Activated T-helper 1 cell treated with anti-CD3 and anti-CD28 coated beads, Interleukin-2, amount 50 U/mL, for 16 hours (primary cell): ENCODE measurements at places on chromosomes 5 and 9.

DNA sequence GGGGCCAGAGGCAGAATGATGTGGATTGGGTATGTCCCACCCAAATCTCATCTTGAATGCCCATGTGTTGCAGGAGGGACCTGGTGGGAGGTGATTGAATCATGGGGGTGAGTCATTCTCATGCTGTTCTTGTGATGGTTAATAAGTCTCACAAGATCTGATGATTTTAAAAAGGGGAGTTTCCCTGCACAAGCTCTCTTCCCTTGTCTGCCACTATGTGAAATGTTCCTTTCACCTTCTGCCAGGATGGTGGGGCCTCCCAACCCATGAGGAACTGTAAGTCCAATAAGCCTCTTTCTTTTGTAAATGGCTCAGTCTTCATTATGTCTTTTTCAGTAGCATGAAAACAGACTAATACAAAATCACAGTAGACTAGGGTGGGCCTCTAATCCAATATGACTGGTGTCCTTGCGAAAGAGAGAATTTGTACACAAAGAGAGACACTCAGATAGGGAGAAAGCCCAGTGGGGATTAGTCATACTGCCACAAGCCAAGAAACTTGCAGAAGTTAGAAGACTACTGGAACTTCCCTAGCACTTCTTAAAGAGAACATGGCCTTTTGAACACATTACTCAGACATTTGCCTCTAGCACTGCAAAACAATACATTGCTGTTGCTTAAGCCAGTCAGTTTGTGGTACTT lies 68.4 kb downstream of the ANXA1 start:
- no peak for DNase-seq

DNA sequence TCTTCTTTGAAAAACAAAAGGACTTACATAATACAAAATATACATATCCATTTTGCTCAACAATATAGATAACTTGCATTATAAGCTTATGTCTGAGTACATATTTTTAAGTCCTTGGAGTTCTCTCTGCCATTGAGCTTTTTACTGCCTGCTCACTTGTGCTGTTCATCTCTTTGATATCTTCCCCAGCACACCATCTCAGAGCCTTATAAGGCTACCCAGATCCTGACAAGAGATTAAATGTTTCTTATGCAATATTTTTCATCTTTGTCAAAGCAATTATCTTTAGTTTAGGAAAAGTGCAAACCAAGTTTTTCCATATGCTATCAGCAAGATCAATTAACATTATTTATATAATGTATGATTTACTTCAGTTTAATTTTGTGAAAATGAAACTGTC lies 60.7 kb upstream of the ITGA1 start:
- DNase-seq: no peak

GRCh38 chr5:88688156-88688983 lies 194.6 kb downstream of the MEF2C start:
- DNase-seq: no peak

- no peak for DNase-seq
Observed at GRCh38 chr9:98708933-98709911, at the start of gene GABBR2. Gene GABBR2 (minus strand): TSS chr9:98708935. CDS start chr9:98708737, 198 bp downstream.

DNA sequence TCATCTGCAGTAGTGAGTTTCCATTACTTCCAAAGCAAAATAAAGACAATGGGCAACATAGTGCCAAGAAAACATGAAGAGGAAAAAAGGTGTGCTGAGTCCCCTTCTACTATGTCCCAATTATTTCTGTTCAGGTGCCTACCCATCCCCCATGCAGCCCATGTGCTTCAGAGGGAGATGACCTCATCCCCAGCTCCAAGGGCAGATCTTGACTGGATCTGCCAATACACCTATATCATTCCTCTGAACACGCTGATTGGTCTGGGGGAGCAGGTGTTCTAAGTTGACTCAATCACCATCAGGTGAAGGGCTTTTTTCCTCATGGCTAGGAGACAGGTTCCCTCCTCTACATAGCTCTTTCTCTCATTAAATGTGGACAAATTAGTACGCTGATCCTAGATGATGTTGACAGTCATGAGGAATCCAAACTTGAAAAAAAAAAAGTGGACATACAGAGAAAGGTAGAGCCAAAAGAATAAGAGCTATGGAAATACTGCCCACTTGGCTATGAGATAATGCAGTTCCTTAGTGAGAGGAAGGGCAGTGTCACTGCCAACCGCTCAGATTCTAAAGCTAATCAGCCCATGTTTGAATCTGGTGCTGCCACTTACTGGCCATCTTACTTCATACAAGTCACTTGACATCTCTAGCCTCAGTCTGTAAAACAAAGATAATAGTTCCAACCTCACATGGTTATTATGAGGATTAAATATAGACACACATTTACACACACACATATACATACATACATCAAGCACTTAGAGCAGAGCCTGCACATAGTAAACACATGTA lies 23.1 kb downstream of the PRELID2 start:
- DNase-seq: no peak

DNA sequence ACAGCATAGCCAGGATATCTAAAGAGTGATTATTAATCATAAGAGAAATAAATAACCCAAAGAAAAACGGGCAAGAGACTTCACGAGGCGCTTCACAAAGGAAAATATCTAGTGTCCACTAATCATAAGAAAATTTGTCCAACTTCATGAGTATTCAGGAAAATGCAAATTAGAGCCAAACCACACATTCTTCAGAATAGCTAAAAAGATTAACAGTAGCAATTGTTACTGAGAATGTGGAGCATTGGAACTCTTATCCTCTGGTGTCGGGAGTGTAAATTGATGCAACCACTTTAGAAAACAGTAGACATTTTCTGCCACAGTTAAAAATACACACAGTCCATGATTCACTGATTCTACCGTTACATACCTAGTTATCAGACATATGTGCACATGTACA lies 145.7 kb downstream of the CWC27 start:
- DNase-seq: no peak

DNA sequence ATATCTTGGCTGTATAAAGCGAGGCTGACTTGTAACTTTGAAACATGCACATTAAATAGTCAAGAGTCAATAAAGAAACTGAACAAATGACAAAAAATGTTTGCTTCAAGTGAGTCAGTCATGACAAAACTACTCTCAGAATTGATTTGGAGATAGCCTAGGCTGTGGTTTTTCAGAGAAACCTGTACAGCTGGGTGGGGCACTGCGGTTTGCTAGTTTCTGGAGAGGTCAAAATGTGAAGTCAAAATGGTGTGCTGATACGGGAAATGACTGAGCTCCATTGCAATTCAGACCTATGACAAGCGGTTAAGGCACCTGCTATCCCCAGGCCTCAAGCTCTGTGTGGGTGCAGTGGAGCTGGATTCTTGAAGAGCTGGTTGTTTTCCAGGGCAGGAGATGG lies 10.3 kb upstream of the CD180 start:
- DNase-seq: peak; percentile 61

DNA sequence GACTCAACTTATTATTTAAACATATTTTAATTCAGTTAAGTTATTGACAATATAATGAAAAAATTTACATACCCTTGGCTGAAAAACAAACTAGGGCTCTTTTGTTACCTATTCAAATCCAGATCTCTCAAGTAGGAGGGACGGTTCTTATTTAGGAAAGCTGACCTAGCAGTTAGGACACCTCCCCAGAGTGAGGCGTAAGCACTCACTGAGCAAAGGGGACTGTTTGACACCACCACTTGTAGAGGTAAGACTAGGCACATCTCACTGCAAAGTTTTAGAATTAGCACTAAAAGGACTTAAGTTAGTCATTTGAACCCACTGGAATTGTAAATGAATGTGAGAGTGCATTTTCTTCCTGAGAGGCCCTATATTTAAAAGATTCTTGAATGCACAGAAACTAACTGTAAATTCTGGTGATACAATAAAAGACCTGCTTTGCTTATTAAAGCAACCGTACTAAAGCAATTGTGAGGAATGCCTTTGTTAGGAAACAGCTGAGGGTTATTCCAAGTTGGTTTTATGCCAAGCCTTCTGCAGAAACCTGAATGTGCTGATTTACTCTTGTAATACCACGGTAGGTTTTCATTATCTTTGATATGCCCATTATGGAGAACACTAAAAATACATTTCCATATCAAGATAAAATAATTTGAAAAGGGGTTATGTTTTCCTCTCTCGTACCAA lies 16.2 kb downstream of the HACD4 start:
- no peak for DNase-seq

DNA sequence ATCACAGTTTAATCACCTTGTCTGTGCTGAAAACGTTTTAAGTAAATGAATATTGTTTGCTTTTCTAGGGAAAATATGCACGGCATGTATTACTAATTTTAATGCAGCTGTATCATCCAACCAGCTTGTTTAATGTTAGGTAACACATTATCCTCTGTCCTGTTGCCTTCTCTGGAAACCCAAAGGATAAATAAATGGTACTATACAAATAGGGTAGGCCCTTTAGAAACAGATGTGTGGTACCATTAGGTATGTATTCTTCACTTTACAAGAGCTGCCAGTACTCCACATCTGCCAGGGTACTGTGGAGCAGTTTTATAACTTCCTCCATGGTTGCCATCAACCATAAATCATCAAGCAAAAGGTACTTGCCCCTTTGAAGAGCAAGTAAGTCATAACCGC lies 42.9 kb downstream of the FAF2 start:
- DNase-seq: no peak

DNA sequence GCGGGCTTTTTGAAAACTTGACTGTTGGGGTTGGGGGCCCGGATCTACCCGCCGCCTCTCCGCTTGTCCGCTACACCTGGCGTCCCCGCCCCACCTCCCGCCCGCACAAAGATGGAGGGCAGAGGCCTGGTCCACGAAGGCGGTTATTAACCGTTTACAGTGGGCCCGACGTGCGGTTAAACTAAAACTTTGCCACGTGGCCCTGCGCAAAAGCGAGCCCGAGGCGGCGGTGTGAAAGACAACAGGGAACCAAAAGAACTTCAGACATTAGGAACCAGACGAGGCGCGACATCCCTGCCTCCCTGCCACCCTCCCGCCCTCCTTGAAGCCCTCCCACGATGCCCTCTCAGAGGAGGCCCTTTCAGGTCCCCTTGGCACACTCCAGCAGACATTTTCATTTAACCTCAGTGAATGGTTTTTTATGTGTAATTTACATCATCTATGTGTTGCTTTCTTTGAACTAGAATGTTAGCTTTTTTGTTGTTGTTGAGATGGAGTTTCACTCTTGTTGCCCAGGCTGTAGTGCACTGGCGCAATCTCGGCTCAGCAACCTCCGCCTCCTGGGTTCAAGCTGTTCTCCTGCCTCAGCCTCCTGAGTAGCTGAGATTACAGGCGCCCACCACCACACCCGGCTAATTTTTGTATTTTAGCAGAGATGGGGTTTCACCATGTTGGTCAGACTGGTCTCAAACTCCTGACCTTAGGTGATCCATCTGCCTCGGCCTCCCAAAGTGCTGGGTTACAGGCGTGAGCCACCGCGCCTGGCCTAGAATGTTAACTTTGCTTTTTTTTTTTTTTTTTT lies 999 bp upstream of the HNRNPA0 start:
- no peak for DNase-seq

DNA sequence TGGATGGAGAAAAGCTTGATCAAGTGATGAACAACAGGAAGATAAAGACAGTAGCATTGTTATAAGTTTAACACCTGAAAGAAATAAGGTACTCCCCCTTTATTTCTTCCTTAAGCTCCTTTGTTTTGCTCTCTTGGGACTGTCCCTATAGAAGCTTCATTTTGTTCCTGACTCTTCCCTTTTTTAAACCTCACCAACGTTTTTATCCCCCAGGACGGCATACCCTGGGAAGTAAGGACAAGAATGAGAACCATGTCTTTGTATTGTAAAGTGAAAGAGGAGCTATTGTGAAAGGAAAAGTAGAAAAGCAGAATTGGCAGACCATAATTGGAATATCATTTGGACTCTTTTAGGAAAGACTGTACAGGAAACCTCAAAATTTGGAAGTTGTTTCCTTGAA lies 1368.6 kb upstream of the C9orf72 start:
- DNase-seq: no peak

DNA sequence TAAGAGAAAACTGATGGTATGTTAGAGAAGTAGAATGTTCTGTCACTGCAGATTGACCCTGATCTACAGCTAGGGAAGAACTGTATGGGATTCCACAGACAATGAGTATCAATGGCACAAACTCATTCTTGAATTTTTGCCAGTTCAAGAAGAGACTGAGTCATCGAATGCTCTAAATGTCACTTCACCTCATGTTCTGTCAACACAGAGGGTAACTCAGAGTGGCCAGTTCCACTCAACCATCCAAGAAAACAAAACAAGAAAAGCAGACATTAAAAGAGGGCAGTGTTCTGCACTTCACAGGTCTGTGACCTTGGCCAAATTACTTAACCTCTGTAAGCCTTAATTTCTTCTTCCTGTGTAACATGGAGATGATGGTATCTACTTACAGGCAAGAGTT lies 132.2 kb upstream of the HMHB1 start:
- DNase-seq: no peak

- DNase-seq: peak; percentile 58
Observed at GRCh38 chr5:175652741-175653663, 4.9 kb upstream of the HRH2 start.

- no peak for DNase-seq
Observed at GRCh38 chr9:124551472-124552272, 44.5 kb upstream of the NR5A1 start.
